ENCODE measurements at places on chromosomes 16 and 17. TPM values are rescaled to one million over a fixed set of nuclear protein-coding genes. Genes with fewer than 3 reads are reported as not detected.

Gene ST6GALNAC1
- total RNA-seq = not detected

Gene HOXB5
- total RNA-seq = 0.54 TPM

Gene C16orf95
- total RNA-seq = 2.2 TPM

Gene KRTAP9-4
- total RNA-seq = not detected

Gene KRTAP4-5
- not detected for total RNA-seq

Gene FGF11
- total RNA-seq = 0.20 TPM
